WERI-Rb-1 (cell line): ENCODE measurements at places on chromosomes 7 and 10.

DNA sequence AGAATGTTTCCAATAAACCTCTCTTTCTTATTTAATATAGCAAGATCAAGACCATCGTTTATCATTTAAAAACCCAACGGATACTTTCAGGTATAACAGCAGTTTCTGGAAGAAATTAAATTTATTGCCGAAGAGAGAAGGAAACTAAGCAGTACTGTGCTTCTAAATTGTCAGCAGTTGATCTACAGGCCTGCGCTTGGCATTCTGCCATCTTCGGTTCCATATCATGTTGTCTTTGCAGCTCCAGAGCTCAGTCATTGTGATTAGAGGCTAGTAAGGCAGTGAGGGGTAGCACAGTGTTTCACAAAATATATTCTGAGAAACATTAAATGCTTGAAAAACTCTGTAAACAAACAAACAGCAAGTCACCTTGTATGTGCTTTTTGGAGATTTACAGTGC lies 301.3 kb downstream of the REEP3 start:
- DNase-seq, result no peak

DNA sequence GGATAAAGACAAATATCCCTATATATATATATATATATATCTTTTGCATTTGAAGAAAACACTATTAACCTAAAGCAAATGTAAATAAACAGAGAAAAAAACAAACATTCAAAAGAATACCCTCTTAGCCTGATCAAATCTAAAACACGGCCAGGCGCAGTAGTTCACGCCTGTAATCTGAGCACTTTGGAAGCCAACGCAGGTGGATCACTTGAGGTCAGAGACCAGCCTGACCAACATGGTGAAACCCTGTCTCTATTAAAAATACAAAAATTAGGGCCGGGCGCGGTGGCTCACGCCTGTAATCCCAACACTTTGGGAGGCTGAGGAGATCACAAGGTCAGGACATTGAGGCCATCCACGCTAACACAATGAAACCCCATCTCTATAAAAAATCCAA lies 9.2 kb downstream of the ANXA7 start:
- no peak for DNase-seq

DNA sequence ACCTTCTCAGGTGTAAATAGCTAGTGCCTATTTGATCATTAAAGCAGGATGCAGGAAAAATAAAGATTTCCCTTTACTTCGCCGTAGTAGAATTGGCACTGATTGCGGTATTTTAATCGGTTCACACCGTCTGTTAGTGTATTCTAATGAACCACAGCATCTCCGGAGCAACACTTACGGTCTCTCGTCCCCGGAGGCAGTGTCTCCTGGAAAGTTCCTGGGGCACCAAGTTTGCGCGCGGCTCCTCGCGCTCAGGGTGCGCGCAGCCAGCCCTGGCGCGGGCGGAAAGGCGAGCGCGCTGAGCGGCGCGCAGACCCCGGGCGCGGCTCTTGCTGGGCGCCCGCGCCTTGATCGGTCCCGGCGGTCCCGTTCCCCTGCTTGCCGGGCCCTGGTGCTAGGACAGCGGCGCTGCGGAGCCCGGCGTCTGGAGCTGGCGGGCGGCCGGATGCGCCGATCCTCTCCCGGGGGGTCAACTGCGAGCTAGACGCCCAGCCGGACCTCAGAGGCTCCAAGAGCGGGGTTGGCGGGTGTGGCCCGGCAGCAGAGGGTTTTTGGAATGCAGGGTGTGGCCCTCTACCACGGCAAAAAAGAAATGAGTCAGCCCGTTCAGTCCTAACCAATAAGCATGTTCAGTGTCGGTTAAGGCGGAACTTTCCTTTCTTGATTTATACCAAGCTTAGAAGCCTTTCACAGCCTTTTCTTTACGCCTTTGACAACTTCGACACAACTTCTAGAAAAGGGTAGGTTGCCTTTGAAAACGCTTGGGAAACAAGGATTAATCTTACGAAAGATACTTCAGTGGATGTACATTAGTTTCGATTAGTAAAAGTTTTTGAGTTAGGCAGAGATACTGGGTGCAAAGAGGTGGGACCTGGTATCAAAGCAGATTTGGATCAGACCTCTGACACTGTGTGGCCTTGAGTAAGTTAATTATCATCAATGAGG lies 166.8 kb upstream of the ASAH2 start:
- DNase-seq, result no peak

GRCh38 chr7:915291-916218 lies 38.9 kb downstream of the ADAP1 start:
- no peak for DNase-seq

DNA sequence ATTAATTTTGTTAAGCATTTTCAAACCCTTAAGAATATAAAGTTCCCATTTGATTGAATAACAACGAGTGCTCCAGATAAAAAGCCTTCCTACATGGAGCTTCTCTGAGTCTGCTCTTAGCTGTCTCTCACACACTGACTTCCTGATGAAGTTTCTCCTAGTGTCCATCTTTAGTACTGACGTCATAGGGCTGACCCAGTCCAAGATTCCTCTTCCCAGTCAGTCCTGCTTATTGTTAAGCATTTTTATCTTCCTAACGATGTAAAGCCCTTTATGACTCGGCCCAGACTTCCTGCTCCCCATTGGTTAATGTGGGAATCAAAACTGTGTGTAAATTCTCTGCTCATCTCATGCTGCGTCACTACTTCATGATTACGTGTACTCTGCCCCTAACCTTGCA lies 398.8 kb downstream of the TFEC start:
- no peak for DNase-seq

DNA sequence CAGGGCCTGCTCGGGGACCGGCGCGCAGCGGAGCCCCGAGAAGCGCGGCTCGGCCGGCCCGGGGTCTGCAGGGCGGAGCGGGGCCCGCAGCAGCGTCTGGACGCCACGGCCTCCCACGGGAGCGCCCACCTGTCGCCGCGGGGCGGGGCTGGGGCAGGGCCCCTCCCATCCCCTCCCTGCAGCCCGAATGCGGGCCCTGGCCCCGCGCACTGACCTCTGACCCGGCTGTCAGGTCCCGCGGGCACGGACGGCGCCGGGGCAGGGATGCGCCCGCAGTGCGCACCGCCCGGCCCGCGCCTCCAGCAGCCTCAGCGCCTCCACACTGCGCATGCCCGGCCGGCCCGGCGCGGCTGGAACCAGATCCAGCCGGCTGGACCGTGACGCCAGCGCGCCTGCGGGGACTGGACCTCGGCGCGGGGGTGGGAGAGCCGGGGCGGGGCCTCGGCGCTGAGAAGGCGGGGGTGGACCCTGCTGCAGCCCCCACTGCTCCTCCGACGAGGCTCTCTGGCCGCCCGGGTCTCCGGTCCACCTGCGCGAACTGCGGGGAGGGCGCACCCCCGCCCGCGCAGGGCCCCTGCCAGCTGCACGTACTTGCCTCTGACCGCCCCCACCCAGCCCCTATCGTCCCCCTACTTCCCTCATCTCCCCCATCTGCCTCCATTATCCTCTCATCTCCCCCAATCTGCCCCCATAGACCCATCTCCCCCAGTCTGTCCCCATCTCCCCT lies 16.1 kb upstream of the GPR146 start:
- DNase-seq, result peak; percentile 89

- DNase-seq, result no peak
Measured at GRCh38 chr10:98318861-98319260, 50.9 kb upstream of the LOXL4 start.

DNA sequence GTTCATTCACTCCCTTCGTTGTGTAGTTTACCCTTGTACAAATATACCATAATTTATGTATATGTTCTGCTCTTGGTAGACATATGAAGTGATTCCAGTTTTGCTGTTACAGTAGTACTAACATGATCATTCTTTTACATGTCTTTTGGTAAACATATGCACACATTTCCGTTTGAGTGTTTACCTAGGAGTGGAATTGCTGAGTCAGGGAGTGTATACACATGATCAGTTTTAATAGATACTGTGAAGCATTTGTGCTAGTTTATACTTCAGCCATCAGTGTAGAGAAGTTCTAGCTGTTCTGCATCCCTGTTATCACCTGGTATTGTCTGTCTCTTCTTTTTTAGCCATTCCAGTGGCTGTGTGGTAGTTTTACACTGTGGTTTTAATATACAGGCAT lies 34.5 kb upstream of the CYP26C1 start:
- no peak for DNase-seq

DNA sequence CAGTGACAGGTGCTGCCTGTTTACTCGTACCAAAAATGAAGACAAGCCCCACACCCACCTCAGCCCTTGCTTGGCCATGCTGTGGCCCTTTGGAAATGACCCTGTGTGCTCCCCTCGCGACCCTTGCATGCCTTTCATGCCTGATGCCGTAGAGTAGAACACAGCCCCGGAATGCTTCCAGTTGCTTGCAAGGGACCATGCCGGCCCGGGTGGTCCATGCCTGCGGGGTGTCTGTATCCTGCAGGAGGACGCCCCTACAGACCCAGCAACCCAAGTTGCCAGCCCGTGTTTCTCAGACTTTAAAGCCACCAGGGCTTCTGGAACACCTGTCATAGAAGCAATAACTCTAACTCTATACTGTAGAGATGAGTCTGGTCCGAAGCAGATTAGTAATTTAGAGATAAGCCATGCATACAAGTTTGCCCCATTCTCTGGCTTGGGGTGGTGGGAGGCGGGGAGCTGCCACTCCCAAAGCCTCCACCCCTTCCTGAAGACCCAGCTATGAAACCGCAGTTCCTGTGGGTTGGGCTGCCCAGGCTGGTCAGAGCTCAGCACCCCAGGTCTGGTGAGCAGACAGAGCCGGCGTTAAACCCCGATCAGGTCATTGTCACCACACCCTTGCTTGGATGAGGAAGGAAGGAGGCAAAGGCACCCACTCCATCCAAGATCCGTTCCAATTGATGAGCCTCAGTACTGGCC lies 143.5 kb downstream of the ADCY1 start:
- no peak for DNase-seq

GRCh38 chr7:99173787-99174186 lies 29.9 kb upstream of the SMURF1 start:
- DNase-seq, result no peak

- DNase-seq, result no peak
Measured at GRCh38 chr7:69912141-69912540, 313.9 kb downstream of the AUTS2 start.

GRCh38 chr10:61941202-61941681 lies 39.7 kb downstream of the ARID5B start:
- no peak for DNase-seq

DNA sequence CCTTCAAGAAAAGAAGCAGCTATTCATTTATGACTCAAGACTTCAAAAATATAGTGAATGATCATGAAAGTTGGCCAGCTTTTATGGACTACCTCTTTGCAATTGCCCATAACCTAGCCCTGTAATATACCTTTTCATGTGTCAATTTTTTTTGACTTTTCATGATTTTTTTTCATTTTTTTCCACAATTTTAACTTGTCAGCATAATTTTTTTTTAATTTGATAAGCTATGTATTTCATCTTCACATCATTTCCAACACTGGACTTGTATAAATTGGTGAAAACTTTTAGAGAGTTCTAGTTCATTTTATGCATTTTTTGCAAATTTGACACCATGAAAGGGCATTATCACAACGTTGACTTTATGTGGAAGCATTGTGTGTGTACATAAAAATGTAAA lies 220.8 kb upstream of the NFE2L3 start:
- no peak for DNase-seq

DNA sequence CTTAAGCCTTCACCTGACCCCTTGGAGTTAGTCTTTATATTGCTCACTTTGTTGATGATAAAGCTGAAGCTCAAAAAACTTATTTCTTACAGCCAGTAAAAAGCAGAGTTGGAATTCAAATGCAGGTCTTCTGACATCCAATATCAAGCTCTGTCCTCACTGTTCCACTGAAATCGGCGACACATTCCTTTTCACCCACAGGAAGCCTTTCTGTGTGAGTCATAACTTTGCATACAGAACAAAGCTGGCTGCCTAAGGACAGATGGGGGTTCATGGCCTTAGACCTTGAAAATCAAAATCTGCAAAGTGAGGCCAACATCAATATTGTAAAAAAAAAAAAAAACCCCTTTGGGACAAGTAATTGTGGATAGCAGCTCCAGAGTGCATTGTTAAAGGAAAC lies 21.8 kb upstream of the AKR1B1 start:
- no peak for DNase-seq

- DNase-seq, result no peak
Measured at GRCh38 chr7:50203521-50203920, 101.0 kb upstream of the IKZF1 start.

DNA sequence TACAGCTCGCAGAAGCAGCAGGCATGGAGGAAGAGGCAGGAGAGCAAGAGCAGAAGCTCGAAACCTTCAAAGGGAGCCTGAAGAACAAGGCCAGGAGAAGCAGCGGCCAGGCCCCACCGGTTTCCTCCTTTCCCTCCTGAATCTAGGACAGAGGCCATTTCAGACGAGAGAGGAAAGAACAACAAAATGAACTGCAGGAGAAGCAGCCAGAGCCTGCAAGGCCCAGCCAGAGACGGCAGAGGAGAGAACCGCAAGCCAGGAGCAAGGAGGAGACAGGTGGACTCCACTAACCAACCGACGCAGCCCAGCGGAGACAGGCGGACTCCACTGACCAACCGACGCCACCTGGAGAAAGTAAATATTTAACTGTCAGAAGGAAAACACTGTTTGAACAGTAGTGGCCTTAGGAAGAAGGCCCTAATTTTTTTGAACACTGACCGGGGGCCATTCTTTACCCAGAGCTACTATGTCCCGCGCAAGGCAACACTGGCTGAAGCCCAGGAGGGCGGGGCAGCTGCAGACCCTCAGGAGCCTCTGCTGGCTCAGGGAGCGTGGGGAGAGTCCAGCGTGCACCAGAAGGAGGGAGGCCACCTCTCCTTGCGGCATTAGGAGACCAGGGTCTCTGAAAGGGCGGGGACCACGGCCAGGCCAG lies 559.2 kb downstream of the PTPRN2 start:
- no peak for DNase-seq

DNA sequence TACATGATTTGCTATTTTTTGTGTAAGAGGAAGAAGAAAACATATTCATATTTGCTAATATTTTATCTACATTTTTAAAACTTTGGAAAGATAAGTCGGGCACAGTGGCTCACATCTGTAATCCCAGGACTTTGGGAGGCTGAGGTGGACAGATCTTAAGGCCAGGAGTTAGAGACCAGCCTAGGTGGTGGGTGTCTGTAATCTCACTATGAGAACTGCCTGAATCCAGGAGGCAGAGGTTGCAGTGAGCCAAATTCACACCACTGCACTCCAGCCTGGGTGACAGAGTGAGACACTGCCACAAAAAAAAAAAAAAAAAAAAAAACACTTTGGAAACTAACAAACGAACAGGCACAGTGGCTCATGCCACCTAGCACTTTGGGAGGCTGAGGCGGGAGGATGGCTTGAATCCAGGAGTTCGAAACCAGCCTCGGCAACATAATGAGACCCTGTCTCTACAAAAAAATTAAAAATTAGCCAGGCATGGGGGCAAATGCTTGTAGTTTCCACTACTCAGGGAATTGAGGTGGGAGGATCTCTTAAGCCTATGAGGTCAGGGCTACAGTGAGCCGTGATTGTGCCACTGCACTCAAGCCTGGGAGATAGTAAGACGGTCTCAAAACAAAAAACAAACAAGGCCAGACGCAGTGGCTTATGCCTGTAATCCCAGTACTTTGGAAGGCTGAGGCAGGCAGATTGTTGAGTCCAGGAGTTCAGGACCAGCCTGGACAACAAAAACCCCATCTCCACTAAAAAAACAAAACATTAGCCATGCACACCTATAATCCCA lies 25.6 kb downstream of the HERC4 start:
- DNase-seq, result peak; percentile 20

GRCh38 chr10:128723631-128724205 lies 597.5 kb upstream of the MKI67 start:
- no peak for DNase-seq
